HCT116 (cell line): ENCODE measurements at places on chromosomes 6 and 20. TPM values are rescaled to one million over a fixed set of nuclear protein-coding genes. Genes with fewer than 3 reads are reported as not detected.

NRSN1 gene
- not detected for total RNA-seq

SEMG1 gene
- not detected for total RNA-seq

- peaks cover 3% of the 10 kb centered on the region; the same call in 1 of the 2 replicates for H3K4me1 ChIP-seq
- no peaks in the 10 kb centered on the region for H3K27me3 ChIP-seq
- H3K36me3 ChIP-seq = no peaks in the 10 kb centered on the region
- H3K4me3 ChIP-seq = no peak overlapping the region
- H3K27ac ChIP-seq = no peak overlapping the region
Observed at GRCh38 chr6:118683881-118684872, 32.8 kb upstream of the CEP85L start.

GRCh38 chr20:36629719-36630681 lies 16.0 kb downstream of the SLA2 start:
- no peaks in the 10 kb centered on the region for H3K27me3 ChIP-seq
- no peak overlapping the region for H3K27ac ChIP-seq
- no peak overlapping the region for H3K4me3 ChIP-seq

DNA sequence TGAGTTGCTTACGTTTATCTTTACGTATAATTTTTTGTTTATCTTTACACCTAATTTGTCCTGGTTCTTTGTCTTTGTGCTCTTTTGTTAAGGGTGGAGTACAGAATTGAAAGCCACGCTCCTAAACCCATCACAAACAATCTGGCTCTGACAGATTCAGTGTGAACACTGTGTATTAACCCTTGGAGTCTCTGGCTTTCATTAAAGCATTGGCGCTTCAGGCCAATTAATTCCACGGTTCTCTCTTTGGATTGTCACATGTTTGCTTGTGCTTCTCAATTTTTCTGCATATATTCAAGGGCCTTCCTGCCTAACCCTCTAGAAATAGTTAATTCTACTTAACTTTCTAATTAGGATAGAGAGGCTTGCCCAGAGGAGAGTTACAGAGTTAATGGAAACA lies 38.6 kb downstream of the NKX2-4 start:
- no peak overlapping the region for H3K27ac ChIP-seq
- H3K36me3 ChIP-seq = peaks cover 42% of the 10 kb centered on the region
- no peaks in the 10 kb centered on the region for H3K4me1 ChIP-seq
- no peak overlapping the region for H3K4me3 ChIP-seq
- DNase-seq = no peak

- no peak for DNase-seq
- no peaks in the 10 kb centered on the region for H3K4me1 ChIP-seq
- H3K27me3 ChIP-seq = no peaks in the 10 kb centered on the region
- H3K4me3 ChIP-seq = no peak overlapping the region
- no peaks in the 10 kb centered on the region for H3K36me3 ChIP-seq
Observed at GRCh38 chr20:19462491-19462890, 250.0 kb downstream of the SLC24A3 start.

IL17A gene
- total RNA-seq = not detected

F13A1 gene
- 0.34 TPM for total RNA-seq

DNA sequence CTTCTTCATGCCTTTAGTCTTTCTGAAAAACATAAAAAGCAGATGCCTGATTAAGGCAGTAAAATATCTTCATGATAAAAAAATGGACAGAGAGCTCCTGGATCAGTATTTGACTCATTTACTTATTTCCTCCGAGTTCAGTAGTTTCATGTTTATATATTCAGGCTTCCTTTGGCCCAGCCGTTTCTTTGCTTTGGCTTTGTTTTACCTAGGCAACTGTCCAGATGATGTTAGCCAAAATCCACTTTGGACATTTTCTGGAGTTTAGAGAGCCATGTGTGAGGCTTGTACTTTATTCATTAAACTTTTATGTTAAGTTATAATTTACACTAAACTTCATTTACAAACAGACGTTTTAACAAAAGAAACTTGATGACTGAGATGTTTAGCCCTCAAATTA lies 307.1 kb upstream of the RSPO3 start:
- DNase-seq = no peak
- H3K4me3 ChIP-seq = no peak overlapping the region
- peaks cover 33% of the 10 kb centered on the region for H3K27me3 ChIP-seq

GRCh38 chr6:69044534-69044933 lies 409.5 kb downstream of the ADGRB3 start:
- no peak overlapping the region for H3K4me3 ChIP-seq
- H3K27me3 ChIP-seq = no peaks in the 10 kb centered on the region
- H3K36me3 ChIP-seq = no peaks in the 10 kb centered on the region

GRCh38 chr6:79373246-79373645 lies 138.8 kb upstream of the HMGN3 start:
- H3K27ac ChIP-seq = no peak overlapping the region
- no peaks in the 10 kb centered on the region for H3K27me3 ChIP-seq
- no peaks in the 10 kb centered on the region for H3K36me3 ChIP-seq
